ENCODE measurements at places on chromosomes 5 and 9.

GRCh38 chr9:131312822-131313770 is 23.6 kb downstream of the PLPP7 start:
- DNase-seq, result no peak

DNA sequence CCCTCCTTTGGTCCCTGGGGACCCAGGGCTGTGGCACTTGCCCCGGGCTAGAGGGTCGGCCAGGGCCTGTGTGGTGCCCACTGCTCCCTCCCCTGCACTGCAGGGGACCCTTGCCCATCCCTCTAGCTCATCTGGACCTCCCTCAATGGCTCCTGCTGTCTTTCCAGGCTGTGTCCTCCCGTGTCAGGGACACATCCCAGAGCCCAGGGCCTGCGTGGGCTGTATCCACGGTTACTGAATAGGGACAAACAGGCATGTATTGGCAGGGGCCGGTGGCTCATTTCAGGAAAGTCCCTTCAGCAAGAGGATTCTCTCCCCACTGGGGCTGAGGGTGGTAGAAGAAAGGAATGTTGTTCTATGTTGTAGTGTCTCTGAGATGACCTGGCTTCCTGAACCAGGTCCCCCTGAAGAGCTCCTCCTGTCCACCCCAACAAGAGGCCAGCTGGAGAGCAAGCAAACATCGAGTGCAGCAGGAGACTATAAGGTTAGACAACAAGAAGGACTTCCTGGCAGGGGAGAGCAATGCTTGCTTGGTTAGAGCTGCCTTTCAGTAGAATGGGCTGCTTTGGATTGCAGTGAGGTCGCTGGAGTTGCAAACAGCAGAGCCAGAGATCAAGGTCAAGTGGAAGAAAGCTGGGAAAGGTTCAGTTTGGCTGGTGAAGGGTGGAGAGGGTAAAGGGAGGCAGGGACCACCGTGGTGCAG is 1.0 kb upstream of the CRB2 start:
- no peak for DNase-seq

GRCh38 chr9:69768716-69769115 is 8.9 kb upstream of the PTAR1 start:
- no peak for DNase-seq

- DNase-seq, result peak; percentile 54
These were observed 726 bp downstream of the DAP start for GRCh38 chr5:10760096-10760920.

DNA sequence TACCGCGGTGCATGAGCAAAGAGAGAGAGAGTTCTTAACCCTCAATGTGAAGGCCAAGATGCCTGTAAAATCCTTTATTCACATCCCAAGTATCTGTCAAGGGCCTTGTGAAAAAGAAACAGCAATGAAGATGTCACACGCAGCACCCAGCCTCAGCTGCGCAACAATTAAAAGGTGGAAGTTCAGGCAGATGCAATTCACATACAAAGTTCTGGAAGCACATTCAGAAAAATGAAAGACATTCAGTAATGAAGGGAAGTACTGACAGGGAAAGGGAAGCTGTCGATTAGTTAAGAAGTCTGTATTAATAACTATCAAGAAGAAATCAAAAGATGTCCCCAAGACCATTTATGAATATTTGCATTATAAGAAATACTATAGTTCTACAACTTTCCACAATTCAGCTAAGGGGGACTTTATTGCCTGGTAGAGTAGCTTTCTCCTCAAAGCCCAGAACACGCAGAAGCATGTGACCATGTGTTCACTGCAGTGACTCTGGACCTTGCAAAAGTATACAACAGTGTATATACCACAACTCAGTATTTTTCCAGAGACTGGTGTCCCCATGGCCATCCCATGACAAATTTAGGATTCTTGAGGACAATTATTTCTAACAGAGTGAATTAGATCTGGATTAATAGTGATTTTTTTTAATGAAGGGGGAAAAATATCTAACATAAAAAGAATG is 137.5 kb downstream of the CDK5RAP2 start:
- DNase-seq, result no peak

- no peak for DNase-seq
These were observed 23.1 kb downstream of the CXXC5 start for GRCh38 chr5:139671096-139671841.

GRCh38 chr9:91131433-91131839 is 230.3 kb downstream of the AUH start:
- peak; percentile 57 for DNase-seq

DNA sequence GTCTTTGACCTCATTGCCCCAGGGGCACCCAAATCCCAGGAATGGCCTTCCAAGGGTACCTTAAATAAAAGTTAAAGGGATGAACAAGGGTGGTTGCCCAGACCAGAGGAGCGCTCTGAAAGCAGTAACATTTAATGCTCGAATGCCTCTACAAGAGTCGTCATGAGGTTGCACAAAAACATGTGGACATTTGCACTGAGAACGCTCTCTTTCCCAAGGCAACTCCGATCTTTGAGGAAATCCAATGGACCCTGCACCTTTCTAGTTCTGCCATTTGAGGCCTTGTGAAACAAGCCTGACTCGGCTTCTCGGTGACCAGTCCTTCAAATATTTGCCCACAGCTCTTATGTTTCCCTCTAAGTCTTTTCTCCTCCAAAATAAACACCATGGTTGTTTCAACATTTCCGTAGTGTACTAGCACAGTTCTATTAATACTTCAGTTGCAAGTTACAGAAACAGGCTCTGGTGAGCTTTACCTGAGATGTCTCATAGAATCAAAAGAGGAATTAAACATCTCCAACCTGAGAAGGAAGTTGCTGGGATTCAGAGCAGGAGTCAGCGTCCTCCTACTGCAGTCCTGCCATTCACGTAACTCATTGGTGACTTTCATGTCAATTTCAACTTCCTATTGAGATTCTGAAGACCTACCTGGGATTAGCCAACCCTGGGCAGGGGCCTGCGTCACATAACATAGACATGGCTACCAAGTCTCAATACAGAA is 168.8 kb upstream of the RAI14 start:
- no peak for DNase-seq

DNA sequence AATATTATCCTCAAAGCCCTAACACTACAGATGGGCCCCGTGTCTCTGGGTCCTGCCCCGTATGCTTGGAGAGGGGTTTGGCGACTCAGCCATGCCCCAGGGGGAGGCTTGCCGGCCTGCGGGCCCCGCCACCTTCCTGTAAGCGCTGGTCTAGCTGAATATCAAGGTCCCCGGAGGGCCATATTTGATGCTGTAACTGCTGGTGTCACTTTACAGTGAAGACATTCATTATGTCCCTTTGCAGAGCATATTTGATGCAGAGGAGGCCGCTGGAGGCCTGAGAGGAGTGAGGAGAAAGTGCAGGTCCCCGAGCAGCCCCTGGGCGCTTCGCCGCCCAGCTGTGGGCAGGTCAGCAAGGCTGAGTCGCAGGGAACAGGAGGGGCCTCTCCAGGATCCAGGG is 16.8 kb downstream of the IRX4 start:
- no peak for DNase-seq

- DNase-seq, result no peak
These were observed 260.8 kb upstream of the TNC start for GRCh38 chr9:115378758-115379157.

DNA sequence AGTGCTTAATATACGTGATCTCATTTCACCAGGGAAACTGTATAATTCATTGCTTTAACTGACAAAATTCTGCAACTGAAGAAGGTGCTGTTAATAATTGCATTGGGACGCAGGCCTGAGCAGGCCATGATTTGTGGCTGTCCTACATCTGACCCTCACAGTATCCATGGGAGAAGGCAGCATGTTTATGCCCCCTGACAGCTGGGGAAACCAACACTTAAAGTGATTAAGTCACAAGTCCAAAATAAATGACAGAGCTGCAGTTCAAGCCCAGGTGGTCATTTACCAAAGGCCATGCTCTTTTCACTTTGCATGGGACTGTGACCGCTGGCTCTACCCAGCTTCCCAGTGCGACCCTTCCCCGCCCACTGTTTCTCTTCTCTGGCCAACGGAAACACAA is 30.5 kb upstream of the KCNMB1 start:
- DNase-seq, result no peak

- DNase-seq, result no peak
These were observed 495.2 kb downstream of the DIRAS2 start for GRCh38 chr9:90147426-90147825.

DNA sequence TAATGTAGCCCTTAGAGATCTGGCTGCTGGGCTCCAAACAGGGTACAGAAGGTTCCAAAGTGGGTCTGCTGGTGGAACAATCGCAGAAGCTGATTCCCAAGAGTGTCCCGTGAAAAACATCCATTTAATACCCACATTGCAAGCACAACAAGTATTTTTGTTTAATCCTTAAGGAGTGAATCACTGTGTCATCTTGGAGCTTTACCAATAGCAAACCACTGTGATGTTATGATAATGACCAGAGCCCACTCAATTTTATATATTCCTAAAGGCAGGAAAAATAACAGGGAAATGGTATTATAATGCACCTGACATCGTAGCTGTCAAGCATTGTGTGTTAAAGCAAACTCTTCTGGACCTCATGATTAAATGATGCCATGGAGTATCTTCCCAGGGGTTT is 291.9 kb downstream of the FBXL7 start:
- no peak for DNase-seq

DNA sequence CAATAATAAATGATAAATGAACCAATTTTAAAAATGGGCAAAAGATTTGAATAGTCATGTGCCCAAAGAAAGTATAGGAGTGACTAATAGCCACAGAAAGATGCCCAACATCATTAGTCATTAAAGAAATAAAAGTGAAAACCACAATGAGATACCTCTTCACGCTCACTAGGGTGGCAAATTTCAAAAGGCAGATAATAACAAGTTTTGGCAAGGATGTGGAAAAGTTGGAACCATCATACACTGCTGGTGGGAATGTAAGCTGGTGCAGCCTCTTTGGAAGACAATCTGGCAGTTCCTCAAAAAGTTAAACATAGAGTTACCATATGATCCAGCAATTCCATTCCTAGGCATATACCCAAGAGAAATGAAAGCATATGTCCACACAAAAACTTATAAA is 1819.8 kb downstream of the MAT2B start:
- DNase-seq, result no peak
